ENCODE measurements at places on chromosomes 4 and X.

DNA sequence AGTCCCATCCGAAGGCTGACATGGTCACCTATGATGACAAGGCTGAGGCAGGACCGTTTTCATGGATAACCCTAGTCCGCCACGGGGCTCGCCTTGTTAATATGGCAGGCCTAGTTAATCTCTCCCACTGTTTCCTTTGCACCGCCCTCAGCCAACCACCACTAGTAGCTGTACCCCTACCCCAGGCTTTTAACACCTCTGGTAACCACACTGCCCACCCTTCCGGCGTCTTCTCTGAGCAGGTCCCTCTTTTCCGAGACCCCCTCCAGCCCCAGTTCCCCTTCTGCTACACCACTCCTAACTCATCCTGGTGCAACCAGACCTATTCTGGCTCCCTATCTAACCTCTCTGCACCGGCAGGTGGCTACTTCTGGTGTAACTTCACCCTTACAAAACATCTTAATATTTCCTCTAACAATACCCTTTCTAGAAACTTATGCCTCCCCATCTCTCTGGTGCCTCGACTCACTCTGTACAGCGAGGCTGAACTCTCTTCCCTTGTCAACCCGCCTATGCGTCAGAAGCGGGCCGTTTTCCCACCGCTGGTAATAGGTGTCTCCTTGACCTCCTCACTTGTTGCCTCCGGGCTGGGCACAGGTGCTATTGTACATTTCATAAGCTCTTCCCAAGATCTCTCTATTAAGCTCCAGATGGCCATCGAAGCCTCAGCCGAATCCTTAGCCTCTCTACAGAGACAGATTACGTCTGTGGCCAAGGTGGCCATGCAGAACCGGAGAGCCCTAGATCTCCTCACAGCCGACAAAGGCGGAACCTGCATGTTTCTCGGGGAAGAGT, 964.4 kb downstream of the RPA4 start:
- no peak for DNase-seq

DNA sequence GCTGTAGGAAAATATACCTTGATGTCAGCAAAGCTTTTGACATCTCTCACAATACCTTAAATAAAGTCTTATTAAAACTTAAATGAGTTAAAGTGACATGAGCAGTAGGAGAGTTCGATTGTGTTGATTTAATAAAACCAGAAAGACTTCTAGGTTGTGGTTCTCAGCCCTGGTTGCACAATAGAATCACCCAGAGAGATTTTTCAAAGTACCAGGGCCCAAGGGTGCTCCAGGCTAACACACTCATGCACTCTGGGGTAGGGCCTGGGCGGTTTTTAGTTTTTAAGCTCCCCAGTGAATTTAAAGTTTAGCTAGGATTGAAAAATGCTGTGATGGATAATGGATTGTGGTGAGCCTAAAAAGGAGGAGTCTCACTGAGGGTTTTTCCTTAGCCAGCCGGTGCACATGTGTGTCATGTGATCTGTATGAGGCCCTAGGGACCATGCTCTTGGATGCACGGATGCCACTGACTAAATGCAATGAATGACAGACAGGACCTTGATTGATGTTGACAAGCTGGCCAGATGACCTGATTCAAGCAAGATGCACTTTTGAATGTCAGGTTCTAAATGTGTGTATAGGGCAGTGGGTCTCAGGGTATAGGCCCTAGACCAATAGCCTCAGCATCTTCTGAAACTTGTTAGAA, 185.0 kb downstream of the PTTG2 start:
- DNase-seq: no peak

GRCh38 chrX:67613366-67613765, 69.5 kb downstream of the AR start:
- DNase-seq: no peak

- DNase-seq: no peak
These were observed 27.4 kb downstream of the GBA3 start for GRCh38 chr4:22720091-22720490.

DNA sequence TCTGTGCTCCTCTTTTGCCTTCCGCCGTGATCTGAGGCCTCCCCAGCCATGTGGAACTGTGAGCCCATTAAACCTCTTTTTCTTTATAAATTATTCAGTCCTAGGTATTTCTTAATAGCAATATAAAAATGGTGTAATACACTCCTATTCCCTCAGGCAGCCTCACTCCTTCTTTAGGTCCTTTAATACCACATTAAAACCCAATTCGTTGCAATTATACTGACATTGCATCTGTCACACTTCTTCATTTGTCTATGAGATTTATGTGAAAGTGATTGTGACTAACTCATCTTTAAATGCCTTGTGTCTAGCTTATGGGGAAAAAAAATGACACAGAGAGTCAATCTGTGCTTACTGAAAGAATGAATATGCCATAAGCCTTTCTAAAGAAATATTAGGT, 1035.2 kb upstream of the SLIT2 start:
- no peak for DNase-seq

DNA sequence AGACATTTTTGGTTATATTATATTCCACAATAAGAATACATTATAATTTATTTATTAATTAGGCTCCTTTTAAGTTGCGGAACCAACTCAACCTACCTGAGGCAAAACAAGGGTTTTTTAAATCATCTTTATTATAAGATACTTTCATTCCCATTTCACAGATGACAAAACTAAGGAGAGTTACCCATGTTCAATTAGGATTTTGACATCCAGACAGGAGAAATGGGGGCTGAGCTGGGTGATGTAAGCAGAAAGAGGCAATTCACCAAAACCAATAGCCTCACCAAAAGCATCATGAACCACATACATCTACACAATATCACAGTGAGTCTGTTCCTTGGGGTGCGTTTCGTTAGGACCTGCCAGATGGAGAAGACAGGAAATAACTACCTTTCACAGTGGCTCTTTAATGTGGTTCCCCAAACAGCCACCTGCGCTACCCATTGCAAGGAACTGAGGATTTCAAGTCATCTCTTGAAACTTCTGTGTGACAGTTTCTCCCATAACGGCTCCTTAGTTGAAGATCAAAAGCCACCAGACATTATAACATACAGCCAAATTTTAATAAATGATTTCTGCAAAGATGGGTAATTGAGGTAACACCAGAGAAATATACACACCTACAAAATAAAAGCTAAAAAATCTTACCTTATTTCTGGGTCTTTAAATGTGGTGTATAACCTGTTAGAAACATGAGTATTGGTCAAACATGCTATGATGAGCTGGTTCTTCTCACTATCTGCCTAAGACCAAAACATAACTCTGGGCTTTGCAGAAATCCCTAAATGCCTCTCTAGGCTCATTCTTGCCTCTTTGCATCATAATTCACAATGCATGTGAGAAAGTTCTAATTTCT, 190.6 kb upstream of the LEF1 start:
- no peak for DNase-seq

Data from KBM-7 (cell line).